ENCODE measurements at places on chromosomes 11 and 22.

GRCh38 chr11:130344841-130345240 lies 30.1 kb upstream of the ZBTB44 start:
- DNase-seq, result no peak

- no peak for DNase-seq
Measured at GRCh38 chr11:125925247-125925740, 20.6 kb upstream of the VSIG10L2 start.

GRCh38 chr11:64372802-64373597 lies 14.0 kb downstream of the RPS6KA4 start:
- peak; percentile 75 for DNase-seq

- DNase-seq, result peak; percentile 47
Measured at GRCh38 chr11:68014157-68014946, 4.2 kb downstream of the ALDH3B1 start.

GRCh38 chr11:11657218-11657955 lies 35.6 kb upstream of the GALNT18 start:
- no peak for DNase-seq

DNA sequence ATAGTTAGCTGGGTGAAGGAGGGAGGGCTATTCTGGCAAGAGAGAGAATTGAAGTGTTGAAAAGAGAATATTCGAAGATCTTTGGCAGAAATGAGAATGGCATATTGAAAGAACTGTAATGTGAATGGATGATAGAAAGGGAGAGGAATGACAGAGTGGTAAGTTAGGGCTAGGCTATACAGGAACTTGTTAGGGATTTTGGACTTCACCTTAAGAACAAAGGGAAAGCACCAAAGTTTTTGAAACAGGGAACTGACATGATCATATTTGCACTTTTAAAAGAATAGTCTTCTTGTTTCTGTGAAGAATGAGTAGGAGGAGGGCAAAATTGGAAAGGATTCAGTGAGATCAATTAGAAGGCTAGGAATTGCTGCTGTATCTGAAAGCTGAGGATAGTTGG lies 119.3 kb downstream of the METTL15 start:
- DNase-seq, result no peak

DNA sequence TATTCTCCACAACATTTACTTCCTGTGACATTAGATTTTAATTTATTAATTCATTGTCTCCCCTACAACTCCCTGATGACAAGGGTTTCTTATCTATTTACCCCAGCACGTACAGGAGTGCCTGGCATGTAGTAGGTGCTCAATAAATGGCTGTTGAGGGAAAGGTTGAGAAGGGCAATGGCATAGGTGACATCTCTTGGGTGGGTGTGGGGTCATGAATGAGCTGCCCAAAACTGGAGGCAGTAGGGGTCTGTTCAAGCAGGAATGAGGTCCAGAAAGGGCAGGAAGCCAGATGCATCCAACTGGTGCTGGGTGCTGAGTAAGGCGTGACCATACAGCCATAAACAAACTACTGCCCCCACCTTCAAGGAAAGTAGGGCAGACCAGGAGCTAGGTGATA lies 2.8 kb downstream of the VWCE start:
- no peak for DNase-seq

DNA sequence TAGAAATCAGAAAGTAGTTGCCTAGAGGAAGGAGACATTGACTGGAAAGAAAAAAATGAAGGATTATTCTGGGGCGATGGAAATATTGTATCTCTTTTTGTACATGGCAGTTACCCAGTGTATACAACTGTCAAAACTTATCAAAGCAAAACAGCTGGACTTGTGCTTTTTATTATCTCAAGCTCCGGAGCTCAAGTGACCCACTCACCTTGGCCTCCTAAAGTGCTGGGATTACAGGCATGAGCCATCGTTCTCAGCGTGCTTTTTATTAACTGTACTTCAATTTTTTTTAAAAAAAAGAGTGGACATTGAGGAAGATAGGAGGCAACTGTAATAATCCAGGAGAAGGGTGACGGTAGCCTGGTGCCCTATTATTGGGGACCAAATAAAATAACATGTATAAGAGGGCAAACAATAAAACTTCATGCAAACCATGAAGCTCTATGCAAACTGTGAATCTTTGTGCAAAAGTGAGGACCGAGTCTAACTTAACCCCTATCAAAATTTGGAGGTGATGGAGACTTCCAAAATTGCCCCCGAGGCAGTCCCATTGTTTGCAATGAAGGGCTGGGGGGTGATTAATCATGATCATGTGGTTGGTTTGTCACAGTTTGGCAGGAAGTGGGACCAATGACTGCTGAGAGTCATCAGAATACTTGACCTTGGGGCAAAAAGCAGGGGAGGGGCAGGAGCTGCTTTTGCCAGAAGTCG lies 23.5 kb downstream of the FZD4 start:
- DNase-seq, result peak; percentile 61

DNA sequence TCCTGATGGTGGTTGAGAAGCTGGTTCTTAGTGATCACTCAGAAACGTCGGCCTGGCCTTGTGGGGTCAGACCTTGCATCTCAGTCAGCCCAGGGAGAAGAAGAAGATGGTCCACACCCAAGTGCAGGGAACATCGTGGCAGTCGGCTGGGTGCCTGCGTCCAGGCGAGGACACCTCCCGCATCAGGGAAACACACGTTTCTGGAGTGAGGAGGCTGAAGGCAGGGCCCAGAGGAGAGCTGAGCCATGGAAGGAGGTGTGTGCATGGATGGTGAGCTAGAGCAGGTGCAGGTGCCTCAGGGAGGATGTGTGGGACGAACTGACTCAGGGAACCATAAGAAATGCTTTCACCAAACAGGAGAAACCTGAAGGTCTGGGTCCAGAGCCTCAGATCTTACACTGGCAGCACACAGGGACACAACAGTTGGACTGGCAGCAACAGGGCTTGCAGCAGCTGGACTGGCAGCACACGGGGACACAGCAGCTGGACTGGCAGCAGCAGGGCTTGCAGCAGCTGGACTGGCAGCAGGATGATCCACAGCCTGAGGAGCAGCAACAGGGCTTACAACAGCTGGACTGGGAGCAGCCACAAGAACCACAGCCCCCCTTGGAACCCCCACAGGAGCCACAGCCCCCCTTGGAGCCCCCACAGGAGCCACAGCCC lies 632 bp downstream of the KRTAP5-2 start:
- no peak for DNase-seq

DNA sequence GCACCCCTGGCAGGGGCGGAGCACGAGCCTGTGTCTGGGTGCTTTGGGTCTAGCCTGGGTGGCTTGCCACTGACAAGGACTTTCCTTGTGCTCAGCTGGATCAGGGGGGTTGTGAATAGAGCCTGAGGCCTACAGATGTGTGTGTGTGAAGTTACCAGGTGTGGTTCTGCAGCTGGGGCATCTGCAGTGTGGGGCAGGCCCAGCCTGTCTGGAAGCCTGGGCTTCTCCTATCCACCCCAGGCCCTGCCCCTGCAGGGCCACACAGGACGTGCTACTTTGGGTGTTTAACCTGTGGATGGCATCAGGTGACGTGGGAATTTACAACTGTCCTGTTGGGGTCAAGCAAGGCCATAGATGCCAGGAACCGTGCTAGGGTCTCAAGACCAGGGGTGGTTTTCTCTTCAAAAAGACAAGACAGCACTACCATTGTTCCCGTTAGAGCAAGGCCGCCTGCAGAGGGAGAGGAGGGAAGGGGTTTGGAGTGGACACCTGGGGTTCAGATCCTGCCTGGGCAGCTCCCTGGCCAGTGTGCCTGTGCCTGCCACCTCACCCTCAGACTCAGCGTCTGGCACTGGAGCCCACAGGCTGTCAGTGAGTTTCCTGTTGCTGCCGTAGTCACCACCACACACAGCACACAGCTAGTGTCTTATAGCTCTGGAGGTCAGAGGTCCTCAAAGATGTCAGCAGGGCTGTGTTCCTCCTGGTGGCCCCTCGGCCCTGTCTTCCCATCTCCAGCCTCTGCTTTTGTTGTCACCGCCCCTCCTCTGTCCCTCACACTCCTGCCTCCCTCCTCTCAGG lies 31.6 kb downstream of the CTTN start:
- DNase-seq, result no peak

GRCh38 chr11:20036626-20037335 lies 123.5 kb downstream of the DBX1 start:
- DNase-seq, result no peak

GRCh38 chr22:17675584-17675983 lies 37.0 kb downstream of the BCL2L13 start:
- DNase-seq, result no peak

DNA sequence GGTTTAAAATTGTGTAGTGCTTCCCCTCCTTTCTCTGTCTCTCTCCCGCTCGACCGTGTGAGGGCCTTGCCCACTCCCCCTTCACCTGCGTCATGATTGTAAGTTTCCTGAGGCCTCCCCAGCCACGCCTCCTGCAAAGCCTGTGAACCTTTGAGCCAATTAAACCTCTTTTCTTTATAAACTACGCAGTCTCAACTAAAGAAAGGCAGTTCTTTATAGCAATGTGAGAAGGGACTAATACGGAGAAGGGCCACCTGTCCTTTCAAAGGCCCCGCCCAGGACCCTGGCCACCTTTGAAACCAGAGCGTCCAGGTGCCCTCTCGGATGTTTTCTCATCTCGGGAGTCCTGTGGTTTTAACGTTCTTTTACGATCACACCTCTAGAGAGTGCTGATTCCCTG lies 741.5 kb downstream of the BRD1 start:
- no peak for DNase-seq

- DNase-seq, result no peak
Measured at GRCh38 chr11:19729141-19729540, 16.5 kb downstream of the NAV2 start.

DNA sequence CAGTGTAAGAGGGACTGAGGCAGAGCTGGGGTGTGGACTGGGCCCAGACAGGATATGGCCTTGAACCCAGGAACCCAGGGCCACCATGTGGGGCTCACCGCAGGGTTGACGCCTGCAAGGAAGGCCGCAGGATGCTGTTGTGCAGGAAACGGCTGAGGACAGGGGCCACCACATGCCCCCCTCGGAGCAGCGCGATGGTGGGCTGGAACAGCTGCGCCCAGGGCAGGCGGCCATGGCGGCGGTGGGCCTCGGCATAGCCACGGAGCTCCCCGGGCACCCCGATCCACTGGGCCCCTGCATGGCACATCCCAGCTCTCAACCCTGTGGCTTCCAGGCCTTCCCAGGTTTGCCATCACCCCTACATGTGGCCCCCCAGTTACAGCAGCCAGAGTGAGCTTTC lies 12.2 kb downstream of the GGT5 start:
- no peak for DNase-seq

DNA sequence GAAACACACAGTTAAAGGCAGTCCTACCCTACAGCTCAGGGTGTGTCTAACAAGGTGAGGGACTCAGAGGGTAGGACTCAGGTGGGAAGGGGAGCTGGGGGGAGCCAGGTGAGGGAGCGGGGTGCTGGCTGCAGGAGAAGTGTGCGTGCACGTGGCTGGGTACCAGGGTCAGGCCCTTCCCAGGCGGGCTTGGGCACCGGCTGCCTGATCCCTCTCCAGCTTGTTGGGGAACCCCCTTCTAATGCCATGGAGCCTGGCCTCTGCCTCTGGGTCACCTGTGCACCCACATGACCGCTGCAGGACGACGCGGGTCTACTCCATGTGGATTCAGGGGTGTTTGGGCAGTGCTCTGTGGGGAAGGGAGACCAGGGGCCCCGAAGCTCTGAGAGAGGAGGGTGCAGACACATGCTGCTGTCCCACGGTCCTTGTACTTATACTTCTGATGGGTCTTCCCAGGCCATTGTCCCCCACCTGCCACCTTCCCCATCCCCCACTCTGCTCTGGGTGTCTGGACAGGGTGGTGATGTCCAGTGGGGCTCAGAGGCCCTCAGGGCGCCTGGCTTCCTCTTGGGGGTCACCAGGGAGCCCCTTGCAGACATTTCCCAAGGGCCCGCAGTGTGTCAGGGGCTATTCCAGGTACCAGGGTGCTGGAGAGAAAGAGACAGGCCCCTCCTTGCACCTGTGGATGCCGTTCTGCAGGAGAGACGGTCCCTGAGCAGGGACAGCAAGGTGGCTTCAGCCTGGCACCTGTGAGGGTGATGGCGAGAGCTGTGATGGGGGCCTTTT lies 10.4 kb upstream of the MRGPRD start:
- no peak for DNase-seq

DNA sequence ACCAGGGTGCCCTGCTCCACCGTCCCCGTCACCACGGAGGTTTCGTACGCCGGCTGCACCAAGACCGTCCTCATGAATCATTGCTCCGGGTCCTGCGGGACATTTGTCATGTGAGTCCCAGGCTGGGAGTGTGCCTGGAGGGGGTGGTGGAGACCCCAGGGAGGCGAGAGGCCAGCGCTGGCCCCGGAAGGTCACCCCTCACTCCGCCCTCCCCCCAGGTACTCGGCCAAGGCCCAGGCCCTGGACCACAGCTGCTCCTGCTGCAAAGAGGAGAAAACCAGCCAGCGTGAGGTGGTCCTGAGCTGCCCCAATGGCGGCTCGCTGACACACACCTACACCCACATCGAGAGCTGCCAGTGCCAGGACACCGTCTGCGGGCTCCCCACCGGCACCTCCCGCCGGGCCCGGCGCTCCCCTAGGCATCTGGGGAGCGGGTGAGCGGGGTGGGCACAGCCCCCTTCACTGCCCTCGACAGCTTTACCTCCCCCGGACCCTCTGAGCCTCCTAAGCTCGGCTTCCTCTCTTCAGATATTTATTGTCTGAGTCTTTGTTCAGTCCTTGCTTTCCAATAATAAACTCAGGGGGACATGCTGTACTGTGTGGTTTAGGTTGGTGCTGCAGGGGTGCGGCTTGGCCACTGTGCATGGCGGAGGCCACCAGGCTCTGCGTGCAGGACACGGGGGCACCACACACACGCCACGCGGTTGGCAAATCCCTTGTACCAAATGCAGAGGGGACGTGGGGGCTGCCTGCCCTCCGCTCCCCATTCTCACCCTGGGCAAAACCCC lies 35.4 kb downstream of the MUC2 start:
- DNase-seq, result no peak

DNA sequence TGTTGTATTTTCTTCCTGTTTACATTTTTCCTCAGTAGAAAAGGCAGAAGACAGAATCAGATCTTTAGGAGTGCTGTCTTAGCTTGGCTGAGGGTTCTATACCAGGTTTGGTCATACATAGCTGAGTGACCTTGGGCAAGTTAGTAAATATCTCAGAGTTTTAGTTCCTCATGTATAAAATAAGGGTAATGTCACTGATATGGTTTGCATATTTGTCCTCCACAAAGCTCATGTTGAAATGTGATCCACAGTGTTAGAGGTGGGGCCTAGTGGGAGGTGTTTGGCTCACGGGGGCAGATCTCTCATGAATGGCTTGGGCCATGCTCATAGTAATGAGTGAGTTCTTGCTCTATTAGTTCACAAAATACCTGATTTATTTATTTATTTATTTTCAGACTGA lies 7.5 kb upstream of the HTR3A start:
- DNase-seq, result peak; percentile 73

DNA sequence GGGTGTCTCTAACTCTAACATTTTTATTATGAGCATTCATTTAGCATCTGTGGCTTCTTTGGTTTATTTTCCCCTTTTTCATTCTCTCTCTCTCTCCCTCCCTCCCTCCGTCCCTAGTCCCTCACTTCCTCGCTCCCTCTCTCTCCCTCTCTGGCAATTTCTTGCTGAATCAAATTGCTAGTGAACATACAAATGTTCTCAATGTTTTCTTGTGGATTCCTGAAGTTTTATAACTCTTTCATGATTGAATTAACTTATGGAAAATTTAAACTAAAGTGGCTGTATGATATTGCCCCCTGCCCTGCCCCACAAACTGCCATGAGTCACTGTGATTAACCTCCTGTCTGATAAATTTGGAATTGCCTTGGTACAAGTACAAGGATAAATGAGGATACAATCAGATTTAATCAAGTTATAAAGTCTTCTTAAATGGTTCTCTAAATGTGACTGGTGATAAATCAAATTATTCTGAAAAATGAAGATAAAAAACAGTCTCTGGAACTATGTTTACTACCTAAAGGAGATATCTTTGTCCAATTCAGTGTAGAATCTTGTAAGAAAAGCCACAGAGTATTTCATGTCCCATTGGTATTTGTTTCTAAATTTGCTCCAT lies 143.0 kb upstream of the PDGFD start:
- DNase-seq, result no peak

GRCh38 chr11:82105331-82105998 lies 628.2 kb downstream of the FAM181B start:
- DNase-seq, result peak; percentile 45

All from Karpas-422 (cell line).